ENCODE measurements at places on chromosomes 1 and 21. TPM values are rescaled to one million over a fixed set of nuclear protein-coding genes. Genes with fewer than 3 reads are reported as not detected.

Gene RIMS3
- 1.2 TPM for total RNA-seq

Gene RNU1-2
- total RNA-seq: 6,165 TPM

Gene MAP3K21
- 0.96 TPM for total RNA-seq

Gene CNR2
- not detected for total RNA-seq

Gene NR1I3
- not detected for total RNA-seq

Gene SERBP1
- 151 TPM for total RNA-seq

Gene FCGR3B
- 10.9 TPM for total RNA-seq

Gene S100A3
- total RNA-seq: 2.2 TPM

DNA sequence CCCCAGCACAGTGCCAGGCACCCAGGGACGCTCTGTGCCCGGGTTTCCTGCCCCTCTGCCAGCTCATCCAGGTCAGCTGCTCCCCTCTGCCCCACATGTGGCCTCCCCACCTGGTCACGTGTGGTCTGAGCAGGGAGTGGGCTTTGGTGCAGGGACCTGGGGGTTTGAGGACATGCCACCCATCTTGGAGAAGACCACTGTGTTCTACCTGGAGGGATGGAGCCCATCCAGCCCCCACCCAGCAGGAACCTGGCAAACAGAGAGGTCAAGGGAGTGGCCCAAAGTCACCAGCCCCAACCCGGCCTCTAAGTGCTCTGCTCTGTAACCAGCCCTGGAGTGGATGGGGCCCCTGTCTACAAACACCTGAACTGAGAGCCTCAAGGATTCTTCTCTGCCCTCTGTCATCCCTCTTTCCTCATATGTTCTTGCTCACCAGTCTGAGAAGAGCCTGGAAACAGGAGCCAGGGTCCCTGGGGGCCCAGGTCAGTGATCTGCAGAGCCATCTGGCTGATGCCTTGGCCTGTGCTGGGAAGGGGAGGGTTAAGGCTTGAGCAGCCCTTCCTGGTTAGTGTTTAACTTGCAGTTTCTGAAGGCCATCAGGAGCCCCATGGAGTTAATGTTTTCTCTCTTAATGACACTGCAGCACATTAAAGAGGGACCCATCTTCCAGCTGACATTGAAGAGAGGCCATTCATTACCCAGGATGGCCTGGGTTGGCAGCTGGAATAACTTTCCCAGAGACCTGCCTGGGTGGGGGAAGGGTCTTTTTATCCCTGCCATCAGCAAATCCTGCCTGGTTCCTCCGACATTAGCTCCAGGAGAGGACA, 235.4 kb downstream of the PTPRU start:
- peak; percentile 49 for DNase-seq

- no peak for DNase-seq
Measured at GRCh38 chr1:22913421-22914141, 59.1 kb downstream of the LACTBL1 start.

- DNase-seq: no peak
Measured at GRCh38 chr1:23529146-23530086, 1.6 kb downstream of the E2F2 start.

DNA sequence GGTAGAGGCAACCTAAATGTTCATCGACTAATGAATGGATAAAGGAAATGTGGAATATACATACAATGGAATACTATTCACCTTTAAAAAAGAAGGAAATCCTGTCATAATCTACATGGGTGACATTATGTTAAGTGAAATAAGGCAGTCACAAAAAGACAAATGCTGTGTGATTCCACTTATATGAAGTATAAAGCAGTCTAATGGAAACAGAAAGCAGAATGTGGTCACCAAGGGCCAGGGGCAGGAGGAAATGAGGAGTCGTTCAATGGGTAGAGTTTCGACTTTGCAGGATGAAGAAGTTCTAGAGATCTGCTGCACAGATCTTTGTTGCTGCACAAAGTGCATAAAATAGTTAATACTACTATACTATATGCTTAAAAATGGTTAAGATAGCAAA, 7.8 kb downstream of the DIPK1A start:
- no peak for DNase-seq

DNA sequence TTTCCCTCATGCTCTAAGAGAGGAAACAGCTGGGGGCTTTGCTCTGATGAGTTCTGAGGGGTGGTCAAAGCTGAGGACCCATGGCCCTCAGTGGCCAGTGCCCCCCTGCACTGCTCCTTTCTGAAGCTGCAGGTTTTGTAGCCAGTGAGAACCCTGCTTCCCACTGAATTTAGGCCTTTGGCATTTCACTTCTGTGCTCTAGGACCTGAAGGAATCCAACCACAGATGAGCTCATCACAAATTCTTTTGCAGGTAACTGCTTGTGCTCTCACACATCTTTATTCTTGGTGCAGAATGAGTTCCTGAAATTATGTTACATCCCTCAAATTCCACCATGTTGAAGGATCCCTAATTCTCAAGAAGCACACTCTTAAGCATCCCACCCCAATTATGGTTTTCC, 248.7 kb upstream of the IRF2BP2 start:
- DNase-seq: no peak

DNA sequence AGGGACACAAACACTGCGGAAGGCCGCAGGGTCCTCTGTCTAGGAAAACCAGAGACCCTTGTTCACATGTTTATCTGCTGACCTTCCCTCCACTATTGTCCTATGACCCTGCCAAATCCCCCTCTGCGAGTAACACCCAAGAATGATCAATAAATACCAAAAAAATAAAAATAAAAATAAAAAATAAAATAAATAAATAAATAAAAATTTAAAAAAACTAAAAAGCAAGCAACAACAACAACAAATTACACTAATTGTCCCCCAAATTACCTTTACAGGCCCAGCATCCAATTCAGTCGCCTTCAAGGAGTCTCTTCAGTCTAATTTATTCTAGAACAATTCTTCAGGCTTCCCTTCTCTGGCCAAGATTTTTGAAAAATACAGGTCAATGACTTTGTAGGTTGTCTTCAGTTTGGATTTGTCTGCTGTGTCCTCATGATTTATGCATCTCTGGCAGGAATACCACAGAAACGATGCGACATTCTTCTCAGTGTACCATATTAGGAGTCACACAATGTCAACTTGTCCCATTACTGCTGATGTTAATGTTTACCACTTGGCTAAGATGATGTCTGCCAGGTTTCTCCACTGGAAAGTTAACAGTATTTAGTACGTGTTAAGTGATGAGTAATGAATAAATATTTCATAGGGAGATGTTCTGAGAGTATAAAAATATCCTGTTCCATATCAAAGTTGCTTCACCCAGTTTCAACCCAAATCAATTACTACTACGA, 20.3 kb upstream of the BMP8B start:
- DNase-seq: no peak

DNA sequence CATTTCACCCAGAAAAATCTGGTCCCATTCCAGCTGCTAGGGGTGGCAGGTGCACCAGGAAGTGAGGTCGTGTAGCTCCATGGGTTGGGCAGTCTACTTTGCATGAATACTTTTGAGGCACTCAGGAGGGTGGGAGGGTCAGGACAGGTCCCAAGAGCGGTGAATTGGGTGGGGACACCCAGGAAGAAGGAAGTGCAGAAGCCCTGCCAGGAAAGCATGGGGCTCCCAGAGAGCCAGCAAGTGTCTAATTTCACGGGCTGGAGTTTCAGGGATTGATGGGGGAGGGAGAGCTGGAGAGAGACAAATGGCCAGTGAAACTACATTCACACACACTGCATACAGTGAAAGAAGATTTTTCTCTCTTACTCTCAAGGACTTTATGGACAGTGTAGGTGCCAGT, 137.8 kb downstream of the GALNT2 start:
- DNase-seq: no peak

GRCh38 chr21:41691205-41692184, 75.4 kb downstream of the RIPK4 start:
- no peak for DNase-seq

DNA sequence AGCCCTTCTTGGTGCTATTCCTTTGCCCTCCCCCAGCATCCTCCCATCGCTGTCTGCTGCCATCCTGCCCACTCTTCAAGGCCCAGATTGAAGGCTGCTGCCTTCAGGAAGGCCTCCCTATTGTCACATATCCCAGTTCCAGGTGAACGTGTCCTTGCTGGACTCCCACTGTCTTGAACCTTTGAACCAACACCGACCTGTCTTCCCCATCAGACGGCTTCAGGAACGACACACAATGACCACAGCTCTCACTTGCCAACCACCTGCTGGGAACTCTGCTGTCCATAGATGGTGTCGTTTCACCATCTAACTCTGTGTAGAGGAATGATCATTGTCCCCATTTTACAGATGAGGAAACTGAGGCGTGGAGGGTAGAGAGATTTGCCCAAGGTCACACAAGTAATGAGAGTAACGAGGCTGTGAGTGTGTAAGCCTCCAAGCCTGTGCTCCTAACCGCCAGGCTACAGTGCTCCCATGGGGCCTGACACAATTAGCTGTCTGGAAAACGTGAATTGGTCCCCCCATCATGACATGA, 9.9 kb upstream of the PLEKHG5 start:
- no peak for DNase-seq

GRCh38 chr1:190327271-190327670, 150.4 kb downstream of the BRINP3 start:
- DNase-seq: no peak

- DNase-seq: no peak
Measured at GRCh38 chr1:157153746-157154145, 15.6 kb upstream of the ETV3 start.

DNA sequence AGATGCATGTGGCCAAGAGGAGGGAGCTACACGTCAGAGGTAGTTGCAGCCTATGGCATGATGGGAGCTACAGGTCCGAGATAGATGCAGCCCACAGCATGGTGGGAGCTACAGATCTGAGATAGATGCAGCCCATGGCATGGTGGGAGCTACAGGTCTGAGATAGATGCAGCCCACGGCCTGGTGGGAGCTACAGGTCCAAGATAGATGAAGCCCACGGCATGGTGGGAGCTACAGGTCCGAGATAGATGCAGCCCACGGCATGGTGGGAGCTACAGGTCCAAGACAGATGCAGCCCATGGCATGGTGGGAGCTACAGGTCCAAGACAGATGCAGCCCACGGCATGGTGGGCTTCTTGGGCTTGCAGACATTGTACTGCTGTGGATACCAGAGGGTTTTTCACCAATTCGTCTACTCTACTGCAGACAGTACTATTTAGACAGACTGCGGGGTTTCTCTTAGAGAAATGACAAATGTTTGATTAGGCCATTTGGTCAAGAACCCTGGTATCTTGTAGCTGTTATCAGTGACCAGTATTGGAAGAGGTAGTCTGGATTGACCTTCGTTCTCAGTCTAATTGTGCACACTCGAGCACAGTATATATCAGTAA, 127.4 kb downstream of the DHRS3 start:
- DNase-seq: no peak

DNA sequence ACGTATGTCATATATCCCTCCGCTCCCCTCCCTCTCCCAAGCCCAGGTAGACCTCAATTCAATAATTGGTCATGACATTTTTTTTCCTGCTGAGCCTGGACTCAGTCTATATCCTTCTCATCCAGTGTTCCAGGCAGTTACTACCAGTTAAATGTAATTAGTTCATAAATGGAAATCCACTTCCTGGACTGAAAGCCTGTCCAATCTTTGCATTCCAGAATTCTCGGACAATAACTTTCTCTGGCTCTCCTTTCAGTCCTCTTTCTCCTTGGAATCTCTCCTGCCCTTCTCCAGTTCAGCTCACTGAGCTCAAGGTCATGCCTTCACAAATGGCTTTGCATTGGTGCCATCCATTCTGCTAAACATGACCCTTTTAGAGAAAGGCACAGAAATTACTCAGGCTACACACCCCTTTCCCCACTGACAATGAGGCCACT, 34.8 kb downstream of the VWA5B1 start:
- no peak for DNase-seq

DNA sequence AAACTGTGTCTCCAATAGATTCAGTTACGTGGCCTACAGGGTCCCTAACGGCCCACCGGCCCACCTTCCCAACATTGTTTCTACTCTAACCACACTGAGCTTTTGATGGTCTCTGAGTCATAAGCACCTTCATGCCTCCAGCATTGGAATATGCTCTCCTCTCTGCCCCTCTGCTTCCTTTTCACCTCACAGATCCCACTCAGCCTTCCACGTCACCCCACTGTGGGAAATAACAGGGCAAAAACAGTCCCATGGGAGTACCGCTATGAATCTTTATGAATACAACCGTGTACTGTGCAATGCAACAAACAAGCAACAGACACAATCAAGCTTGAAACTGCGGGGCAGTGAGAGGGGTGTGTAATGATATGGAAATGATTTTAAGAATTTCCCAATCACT, 5.3 kb upstream of the SARS1 start:
- DNase-seq: no peak

DNA sequence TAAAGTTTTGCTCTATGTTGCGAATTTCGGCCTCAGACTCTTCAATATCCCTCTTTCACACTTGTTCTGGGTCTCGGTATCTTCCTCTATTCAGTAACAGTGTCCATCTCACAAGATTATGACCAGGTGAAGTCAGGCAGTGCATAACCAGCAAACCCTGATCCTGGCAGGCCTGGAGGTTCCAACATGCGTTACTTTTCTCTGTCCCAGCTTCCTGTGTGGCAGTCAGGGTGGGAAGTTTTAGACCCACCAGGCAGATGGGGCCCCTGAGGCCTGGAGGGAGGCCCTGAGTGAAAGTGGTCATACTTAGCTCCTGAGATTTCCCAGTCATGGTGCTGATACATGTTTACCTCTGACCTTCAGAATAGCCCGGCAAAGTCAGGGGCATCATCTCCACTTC, 5.1 kb downstream of the TMEM61 start:
- DNase-seq: peak; percentile 30

DNA sequence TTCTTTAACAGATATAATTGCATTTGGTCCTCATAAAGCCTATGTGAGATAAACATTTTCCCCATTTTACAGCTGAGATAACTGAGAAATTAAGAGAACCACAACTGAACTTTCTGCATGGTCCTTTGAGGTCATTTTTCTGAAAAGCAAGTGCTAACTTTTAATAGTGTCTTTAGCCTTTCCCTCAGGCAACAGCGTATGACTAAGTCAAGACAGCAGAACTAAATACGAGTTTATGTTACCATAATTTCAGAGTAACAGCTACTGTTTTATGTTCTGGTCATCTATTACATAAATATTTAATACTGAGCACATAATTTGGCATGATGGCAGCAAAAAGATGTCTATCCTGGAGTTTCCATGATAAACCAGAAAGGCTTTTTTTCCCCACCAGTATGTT, 95.6 kb downstream of the OLFML2B start:
- DNase-seq: no peak

GRCh38 chr1:203142684-203143408, 15.3 kb downstream of the ADORA1 start:
- DNase-seq: no peak

DNA sequence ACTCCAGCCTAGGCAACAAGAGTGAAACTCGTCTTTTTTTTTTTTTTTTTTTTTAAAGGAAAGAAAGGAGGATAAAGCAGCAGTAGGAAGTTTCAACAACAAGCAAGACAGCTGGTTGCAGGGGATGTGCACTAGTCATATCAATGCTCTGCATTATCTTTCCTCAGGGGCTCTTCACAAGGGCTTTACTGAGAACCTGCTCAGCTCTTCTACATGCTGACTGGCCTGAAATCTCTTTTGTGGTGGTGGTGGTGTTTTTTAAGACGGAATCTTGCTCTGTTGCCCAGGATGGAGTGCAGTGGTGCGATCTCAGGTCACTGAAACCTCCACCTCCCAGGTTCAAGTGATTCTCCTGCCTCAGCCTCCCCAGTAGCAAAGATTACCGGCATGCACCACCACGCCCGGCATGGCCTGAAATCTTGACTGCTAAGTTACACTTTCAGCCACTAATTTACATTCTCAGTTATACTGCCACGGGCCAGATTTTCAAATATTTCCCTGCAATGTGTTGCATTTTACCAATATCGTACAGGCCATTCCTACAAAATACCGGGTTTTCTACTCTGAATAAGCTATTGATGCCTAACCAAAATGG, 68.0 kb downstream of the PUM1 start:
- DNase-seq: no peak
